Amniotic epithelial cell (primary cell): ENCODE measurements at places on chromosomes 2 and 18.

- no peak for DNase-seq
These were observed 15.0 kb downstream of the CRACDL start for GRCh38 chr2:98921062-98921461.

GRCh38 chr2:227511239-227511930 is 39.4 kb downstream of the AGFG1 start:
- DNase-seq, result peak; percentile 21

DNA sequence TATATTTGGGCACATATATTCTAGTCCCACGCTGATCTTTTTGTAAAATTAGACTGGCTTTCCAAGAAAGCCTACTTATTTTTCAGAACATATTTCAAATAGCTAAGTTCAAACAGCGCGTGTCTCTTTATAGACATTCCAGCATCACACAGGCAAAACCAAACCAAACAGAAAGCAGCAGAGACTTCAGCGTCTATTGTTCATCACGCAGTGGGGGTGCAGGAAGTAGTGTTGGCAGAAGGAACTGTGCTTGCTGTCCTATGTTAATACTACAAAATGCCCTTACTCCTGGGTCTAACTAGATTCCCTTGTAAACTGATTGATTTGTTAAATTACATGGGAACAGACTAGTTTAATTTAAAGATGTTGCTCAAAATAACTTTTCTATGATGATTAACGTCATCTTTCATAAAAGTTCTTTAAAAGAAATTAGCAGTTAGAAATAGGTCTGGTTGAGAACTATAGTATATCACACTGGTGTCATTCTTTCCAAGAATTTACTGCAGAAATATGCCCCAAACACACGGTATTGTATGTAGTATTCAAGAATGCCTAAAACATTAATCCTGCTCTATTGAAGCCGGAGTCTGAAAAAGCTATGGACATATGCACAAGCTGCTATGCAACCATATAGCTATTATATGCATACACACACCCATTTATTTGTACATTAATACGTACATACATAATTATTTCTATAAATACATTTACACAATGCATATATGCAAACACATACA is 436.3 kb downstream of the CBLN2 start:
- no peak for DNase-seq

DNA sequence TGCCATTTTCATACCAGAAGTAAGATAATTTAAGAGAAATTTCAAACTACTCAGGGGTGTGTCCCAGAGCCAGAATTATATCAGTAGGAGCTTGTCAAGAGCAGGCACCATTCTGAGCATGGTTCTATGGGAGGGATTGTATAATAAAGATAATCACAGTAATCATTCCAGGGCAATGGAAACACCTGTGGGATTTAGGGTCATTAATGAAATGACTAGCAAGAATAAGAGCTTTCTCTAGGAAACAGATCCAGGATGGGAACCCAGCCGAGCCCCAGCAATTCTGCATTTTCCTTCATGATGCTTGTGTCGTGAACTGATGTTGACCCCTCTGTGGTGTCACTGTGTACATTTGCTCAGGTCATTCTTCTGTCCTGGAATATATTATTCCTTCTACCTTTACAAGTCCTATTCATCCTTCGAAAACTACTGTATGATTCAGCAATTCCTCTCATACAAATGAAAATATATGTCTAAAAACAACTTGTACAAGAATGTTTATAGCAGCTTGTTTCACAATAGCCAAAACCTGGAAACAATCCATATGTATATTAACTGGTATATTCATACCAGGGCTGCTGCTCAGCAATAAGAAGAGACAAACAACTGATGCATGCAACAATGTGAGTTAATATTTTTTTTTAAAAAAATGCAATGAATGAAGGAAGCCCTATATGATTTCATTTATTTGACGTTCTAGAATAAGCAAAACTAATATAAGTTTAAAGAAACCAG is 687.8 kb upstream of the KLHL29 start:
- DNase-seq, result no peak

DNA sequence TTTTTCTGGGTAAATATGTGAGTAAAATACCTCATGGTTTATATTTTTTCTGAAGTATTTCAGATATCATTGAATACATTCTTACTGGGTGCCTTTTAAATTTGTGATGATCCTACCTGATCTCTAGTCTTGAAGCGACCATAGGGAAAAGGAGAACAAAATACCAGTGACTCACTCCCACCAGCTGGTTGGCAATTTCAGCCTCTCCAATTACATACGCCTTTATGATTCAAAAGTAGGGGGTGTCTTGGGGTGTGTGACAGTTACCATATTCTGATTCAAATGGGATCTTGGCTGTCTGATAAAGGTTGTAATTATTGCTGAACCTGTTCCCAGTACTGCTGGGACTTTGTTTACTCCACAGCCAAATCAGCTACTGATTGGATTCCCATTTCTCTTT is 175.9 kb upstream of the NXPH2 start:
- DNase-seq, result no peak

- no peak for DNase-seq
These were observed 40.3 kb upstream of the RALBP1 start for GRCh38 chr18:9435041-9435440.

DNA sequence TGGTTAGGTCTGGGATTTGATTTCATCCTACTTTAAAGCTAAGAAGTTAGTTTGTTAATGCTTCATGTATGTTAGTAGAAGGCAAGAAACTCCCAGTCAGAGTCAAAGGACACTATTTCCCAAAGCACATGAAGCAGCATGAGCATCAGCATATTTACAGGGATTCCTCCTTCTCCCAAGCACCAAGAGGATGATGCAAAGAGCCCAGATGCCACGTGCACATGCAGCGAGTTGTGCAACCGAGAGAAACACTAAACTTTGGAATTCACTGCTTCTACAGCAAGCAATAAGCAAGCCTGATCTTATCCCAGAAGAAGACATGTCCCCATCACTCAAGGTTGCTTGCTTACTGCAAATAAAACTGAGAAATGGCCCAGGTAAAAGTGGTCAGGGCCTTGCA is 32.5 kb downstream of the CPO start:
- DNase-seq, result peak; percentile 76

DNA sequence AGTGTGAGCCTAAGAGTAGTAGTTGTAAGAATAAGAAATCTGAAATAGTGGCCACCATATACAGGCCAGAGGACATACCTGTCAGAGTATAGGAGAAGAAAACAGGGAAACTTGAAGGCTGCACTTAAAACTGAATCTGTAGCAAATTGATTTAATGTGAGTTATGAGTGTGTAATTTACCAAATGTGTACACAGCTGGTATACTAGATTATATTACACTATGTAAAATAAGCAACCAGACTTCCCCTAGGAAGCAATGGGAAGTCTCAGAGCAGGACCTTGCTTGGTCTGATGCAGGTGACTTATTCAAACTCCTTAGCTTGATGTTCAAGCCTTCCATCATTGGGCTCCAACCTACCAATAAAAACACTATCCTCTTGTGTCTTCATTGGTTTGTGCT is 17.3 kb upstream of the EPC2 start:
- no peak for DNase-seq

DNA sequence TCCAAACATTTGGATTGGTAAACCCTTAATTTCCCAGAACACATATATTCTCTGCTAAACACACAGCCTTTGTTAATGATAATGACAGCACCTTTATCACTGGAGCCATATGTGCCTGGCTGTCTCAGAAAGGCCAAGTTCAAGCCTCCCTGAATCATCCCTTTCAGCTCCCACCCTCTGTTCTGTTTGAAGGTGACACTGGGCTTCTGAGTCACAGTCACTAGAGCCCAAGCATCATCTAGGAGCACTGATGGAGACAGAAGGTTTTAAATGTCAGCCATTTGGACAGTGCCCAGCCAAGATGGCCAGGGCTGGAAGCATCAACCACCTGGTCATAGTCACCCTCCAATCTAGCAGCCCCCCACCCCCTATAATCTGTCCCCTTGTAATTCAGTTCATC is 80.6 kb downstream of the NRP2 start:
- no peak for DNase-seq

DNA sequence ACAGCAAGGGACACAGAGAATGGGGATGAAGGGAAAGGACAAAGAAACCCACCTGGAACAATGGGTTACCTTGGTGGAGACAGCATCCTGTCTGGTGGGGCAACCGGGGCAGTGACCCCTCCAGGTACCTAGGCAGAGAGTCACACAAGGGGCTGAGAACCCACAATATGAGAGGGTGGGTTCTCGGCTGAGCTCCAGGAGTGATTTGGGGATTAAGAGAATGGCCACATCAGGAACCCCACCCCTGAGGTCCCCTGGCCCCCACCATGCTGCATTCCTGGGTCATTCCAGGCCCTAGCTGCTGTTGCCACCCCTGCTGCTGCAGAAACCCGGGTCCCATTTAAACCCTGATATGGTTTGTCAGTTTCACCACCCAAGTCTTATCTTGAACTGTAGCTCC is 172.3 kb downstream of the RTP5 start:
- DNase-seq, result no peak

- DNase-seq, result peak; percentile 90
These were observed 91.0 kb downstream of the CTIF start for GRCh38 chr18:48629730-48630324.

- DNase-seq, result no peak
These were observed 97.9 kb downstream of the SH3BP4 start for GRCh38 chr2:235049719-235050118.

DNA sequence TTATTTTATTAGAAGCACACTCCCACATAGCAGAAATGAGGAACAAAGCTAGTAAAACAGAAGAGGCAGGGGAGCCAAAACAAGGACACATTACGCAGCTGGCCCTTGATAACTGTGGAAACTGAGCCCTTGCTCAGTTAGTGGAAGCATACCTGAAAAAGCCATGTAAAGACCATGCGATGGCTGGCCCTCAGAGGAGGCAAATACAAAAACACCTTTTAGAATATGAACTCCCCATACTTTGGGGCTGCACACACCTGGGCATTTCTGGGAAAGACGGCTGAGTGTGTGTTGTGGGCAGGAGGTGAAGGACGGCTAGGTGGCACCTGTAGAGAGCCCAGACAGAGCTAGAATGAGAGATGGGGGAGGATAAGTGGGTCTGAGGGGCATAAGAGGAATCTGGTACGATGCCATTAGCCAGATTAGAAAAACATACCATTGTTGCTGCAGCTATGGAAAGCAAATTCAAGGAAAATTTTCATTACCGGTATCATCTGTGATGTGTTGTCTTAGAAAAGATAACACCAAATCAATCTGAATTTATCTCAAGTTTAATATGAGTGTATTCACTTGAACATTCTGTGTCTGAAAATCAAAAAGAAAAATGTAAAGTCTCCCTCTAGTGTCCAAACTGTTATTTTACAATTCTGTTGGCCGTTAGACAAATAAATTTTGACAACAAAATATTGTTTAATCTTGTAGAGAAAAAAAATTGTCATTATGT is 45.2 kb upstream of the SULT1C3 start:
- no peak for DNase-seq

GRCh38 chr2:230124757-230125431 is 56.2 kb upstream of the SLC16A14 start:
- DNase-seq, result no peak

- no peak for DNase-seq
These were observed 2.7 kb downstream of the LAPTM4A start for GRCh38 chr2:20048488-20049448.

- DNase-seq, result peak; percentile 63
These were observed 116.0 kb downstream of the TNS1 start for GRCh38 chr2:217886720-217887309.

DNA sequence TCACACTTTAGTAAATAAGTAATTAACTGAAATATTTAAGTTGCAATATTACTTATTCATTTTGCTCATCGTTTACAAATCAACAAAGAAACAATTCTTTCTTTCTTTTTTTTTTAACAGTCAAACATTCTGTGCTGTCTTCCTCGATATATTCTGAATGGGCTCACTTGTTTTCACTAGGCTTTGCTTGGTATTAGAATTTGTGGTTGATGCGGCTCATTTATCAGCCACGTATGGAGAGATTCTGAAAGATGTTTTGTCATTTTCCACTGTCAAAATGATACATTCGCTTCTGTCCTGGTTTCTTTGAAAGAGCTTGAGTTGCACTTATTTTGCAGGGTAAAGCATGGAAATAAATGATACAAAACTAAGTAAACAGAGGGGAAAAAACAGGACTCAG is 323.7 kb downstream of the LRRTM1 start:
- no peak for DNase-seq

- DNase-seq, result peak; percentile 81
These were observed 42.8 kb downstream of the PLEKHA3 start for GRCh38 chr2:178522950-178523595.

DNA sequence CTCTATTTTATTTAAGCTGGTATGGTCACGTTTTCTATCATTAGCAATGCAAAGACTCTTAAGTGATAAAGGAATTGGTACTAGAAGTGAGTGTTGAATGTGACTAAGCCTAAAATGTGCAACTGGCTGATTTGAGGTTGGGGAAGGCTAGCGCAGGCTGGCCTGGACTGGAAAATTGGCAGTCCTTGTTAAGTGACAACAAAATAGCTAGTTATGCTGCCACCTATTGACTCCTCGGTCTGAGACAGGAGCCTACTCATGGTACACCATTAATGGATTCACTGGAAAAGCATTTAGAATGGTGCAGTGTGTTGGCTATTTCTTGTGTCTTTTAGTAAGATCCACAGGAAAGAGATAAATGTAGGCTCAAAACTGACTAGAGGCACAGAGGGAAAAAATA is 5.7 kb upstream of the WIPF1 start:
- peak; percentile 42 for DNase-seq

DNA sequence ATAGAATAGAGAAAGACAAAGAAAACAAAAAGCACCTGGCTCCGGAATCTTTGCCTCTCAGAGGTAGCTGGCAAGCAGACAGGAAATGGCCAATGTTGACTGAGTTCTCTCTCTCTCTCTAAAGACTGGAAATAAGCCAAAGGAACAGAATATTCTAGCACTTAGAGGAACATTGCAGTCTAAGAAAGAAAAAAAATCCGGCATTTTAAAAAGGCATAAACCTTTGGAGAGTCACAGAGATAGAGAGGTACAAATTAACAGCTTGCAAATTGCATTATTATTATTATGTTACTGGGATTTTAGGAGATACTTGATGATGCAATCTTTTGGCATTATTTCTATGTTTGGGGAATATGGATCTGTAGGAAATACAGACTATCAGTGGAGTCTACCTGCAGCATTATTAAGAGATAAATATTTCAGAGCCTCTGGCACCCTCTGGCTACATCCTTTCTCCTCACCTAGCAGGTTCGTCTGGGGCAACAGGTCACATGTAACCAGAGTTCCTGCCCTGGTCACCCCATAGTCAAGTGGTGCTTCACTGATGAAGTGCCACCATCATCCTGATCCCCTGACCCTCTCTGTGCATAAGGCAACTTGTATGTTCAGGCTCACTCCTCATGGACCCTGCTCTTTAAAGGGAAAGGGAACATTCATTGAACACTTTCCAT is 318.9 kb upstream of the ACVR2A start:
- DNase-seq, result no peak

- no peak for DNase-seq
These were observed 8.0 kb downstream of the KLF7 start for GRCh38 chr2:207157731-207158130.

DNA sequence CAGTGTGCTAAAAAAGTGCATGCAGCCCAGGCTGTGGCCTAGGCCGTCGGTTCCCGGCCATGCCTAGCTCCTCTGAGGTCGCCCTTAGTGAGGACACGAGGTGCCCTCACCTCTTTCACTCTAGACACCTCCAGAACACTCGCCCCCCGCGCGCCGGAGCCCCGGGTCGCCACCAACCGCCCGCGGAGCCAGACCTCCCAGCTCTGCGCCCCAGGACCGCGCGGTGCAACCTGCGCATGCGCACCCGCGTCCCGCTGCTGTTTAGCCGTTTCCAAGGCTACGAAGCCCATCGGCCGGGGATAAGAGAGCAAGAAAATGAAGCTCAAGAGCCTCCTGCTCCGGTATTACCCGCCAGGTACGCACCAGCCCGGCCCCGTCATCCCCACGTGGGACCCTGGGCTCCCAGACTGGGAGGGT is at the start of gene DAW1:
DAW1 (plus strand) TSS at position 257 of the 417 bp plus-strand sequence; CDS start at position 316, 59 bp downstream.
- DNase-seq, result peak; percentile 60

GRCh38 chr2:168345601-168346000 is 98.2 kb upstream of the STK39 start:
- DNase-seq, result no peak
